ENCODE measurements at places on chromosomes 5 and 9.

GRCh38 chr5:436641-436975 is 6.4 kb upstream of the EXOC3 start:
- no peak for DNase-seq

DNA sequence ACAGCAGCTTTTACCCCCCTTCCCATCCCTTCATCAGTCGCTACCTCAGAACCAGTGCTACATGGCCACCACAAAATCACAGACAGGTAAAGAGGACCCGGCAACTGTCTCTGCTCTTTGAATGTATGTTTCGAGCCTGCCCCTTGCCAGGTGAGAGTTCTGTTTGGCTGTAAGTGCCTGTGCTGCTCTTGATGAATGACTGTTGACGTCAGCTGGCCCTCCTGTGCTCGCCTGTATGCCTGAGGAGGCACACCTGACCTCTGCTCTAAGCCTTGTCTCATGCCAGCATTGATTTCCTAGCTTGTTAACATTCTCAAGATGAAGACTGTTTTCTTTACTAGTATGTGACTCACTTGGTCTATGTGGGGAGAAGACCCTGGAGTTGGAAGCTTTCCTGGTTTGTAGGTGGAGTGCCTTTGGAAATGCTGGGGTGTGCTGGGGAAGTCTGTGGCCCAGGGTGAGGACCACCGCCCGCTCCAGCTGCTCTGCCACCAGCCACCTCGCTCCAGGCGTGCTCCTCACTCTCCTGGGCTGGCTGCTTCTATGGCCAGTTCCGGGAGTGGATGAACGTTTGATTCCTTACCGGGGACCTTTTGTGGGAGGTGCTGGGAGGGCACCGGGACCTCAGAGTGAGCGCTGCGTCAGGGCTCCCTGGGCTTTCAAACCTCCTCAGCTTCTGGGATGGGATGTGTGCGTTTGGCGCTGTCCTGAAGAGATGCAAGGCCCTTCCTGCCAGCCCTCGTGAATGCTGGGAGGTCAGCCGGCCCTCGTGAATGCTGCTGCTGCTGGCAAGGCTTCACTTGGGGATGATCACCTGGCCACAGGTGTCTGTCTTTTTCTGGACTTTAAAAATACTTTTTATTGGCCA is 109.9 kb downstream of the EHMT1 start:
- no peak for DNase-seq

DNA sequence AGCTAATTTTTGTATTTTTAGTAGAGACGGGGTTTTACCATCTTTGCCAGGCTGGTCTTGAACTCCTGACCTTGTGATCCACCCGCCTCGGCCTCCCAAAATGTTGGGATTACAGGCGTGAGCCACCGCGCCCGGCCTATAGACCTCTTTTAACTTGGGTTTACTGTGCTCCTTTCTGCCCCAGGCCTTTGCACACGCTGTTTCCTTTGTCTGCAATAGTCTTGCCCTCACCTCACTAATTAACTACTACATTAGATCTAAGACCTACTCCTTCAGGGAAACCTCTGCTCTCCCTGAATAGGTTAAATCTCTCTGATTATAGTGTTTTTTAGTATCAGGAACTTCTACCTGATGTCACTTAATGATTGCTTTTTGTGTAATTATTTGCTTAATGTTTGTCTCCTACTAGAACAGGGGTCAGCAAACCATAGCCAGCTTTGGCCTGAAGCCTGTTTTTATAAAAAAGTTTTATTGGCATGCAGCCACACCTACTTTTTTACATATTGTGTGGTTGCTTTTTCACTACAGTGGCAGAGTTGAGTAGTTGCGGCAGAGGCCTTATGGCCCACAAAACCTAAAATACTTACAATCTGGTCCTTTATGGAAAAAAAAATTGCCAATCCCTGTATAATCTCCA is 31.2 kb upstream of the TLE1 start:
- DNase-seq, result no peak

- DNase-seq, result no peak
These were observed 1184.8 kb downstream of the DTWD2 start for GRCh38 chr5:117803533-117803932.

- no peak for DNase-seq
These were observed 117.7 kb downstream of the ZNF462 start for GRCh38 chr9:106980551-106981101.

DNA sequence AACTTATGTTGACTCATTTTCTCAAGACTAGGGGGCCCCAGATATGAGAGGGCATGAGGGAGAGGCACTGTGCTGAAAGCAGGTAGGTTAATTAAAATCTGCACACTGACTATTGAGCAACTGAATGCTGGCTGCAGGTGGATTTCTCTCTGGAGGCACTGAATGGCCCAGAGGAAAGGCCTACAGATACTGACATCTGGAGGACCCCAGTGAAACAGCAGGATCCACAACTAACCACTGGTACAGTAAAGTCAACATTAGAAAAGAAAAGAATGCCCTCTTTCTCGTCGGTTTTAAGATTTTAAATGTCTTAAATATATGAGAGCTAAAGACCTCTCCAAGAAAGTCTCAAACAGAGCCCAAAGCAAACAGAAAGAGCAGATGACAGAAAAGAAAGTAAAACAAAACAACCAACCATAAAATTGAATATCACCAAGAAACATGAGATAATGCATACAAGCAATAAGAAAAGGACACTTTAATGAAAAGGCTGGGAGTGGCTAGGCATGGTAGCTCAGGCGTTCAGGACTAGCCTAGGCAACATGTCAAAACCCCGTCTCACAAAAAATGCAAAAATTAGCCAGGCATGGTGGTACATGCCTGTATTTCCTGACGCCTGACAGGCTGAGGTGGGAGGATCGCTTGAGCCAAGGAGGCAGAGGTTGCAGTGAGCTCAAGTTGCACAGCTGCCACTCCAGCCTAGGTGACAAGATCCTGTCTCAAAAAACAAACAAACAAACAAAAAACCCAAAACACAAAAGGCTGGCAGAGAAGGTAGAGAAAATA is 43.3 kb downstream of the PUM3 start:
- DNase-seq, result no peak

GRCh38 chr5:138645778-138646575 is 70.8 kb upstream of the HSPA9 start:
- DNase-seq, result no peak

DNA sequence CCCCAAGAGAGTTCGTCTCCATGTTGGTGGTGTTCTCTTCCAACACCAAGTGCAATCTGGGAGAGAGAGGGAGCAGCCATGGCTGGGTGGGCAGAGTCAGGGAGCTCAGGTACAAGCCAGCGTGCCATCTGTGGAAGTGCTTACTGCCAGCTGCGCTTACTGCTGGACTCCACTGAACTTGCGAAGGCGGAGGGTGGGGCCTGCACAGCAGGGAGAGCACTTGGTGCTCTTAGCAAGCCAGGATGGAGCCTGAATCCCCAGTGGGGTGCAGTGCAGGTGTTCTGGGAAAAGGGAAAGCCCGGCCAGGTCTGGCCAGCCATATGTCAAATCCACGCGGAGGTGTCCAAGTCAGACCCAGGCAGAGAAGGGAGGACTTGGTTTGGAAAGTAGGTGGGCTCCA is 142.0 kb downstream of the FANCC start:
- no peak for DNase-seq

- no peak for DNase-seq
These were observed 739.1 kb upstream of the WWC1 start for GRCh38 chr5:167552356-167552755.

DNA sequence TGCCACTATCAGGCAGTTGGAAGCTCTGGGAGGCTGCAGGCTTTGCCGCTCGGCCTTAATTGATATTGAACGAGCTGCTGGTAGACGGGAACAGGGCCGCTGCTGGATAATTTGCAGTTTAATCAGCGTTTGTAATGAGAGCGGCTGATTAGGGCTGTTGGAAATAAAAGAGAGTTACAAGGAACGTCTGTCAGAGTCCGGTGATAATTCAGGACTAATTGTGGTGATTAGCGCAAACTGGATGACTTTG is 68.2 kb upstream of the TBCA start:
- no peak for DNase-seq

DNA sequence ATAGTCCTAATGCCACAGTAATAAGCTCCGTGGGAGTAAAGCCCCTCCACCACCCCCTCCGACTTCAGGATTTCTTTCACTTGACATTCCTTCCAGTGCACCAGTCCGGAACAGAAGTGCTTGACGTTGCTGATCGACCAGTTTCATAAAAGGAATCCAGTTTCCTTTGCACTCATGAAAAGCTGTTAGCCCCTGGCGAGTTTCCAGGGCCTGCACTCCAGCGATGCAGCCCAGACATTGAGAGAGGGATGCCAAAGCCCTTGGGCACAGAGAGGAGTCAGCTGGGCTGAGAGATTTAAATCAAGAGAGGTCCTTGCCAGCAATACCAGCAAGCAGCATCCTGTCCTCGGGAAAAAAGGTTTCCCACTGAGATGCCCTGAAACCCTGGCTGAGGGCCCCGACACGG is 170.1 kb downstream of the GABBR2 start:
- no peak for DNase-seq

GRCh38 chr9:135167849-135168655 is 80.6 kb downstream of the OLFM1 start:
- DNase-seq, result no peak

DNA sequence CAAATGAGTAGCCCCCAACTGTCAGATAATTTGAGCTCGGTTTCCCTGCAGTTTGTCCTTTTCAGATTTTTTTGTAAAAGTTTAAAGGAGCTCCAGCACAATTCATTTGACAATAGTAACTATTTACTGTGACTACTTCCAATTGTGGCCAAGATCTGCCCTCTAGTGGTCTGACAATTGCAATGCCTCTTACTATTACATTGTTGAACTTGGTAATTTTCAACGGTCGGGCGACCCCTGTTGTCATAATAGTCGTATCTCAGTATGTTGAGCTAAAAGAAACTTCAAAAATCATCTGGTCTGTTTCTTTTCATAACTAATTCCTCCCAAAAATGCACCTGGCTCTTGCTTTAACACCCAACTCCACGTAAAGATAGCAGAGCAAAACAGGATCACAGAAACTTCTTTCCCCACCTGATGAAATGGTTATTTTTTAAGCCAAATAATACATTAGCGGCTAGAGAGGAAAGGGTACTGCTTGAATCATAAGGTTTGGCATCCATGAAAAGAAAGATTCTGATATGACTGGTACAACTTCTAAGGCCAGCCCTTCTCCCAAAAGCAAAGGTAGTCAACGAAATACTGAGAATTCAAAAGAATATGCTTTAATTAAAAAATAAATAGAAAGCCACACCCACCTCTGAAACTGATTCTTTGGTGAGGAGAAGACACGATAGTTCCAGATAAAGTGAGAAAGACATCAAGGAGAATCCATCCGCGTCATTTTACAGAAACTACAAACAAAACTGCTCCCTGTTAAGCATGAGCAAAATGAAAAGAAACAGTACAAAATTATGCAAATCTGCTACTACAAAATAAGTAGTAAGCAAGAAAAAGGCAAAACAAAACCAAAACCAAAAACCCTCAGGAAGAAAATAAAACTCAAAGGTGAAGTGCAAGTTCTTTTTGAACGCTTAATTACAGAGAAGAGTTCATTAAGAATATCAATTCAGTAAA is 76.9 kb upstream of the HTR4 start:
- DNase-seq, result peak; percentile 76

DNA sequence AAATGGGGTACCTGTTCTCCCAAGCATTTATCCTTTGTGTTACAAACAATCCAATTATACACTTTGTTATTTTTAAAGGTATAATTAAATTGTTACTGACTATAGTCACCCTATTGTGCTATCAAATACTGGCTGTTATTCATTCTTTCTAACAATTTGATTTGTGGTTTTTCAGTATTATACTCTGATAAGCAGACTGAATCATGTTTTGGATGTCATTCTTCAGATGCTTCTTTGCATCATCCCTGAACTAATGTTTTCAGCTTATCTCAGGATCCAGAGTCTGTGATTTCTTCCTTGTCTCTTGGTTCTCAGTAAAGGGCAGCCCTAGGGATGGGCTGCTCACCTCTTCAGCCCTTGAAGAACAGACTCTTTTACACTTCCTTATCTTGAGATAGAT is 177.8 kb upstream of the SGCD start:
- no peak for DNase-seq
